NCI-H524 (cell line): ENCODE measurements at places on chromosomes 13 and 19.

DNA sequence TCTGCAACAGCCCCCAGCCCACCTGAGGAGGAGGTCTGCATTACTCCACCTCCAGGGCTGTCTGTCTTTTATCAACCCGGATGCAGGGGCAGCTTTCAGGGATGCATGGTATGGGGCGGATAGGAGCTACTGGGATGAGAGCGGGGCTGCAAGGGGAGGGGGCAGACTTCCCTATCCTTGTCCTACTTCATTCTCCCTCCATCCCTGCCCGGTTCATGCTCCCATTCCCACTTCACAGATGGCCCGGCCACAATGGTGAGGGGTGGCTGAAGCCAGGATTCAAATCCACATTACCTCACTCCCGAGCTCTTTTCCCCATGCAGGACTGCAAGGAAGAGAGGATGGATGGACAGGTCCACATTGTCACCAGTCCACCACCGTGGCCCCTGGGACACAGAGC, 40.5 kb upstream of the VSTM2B start:
- DNase-seq: no peak

DNA sequence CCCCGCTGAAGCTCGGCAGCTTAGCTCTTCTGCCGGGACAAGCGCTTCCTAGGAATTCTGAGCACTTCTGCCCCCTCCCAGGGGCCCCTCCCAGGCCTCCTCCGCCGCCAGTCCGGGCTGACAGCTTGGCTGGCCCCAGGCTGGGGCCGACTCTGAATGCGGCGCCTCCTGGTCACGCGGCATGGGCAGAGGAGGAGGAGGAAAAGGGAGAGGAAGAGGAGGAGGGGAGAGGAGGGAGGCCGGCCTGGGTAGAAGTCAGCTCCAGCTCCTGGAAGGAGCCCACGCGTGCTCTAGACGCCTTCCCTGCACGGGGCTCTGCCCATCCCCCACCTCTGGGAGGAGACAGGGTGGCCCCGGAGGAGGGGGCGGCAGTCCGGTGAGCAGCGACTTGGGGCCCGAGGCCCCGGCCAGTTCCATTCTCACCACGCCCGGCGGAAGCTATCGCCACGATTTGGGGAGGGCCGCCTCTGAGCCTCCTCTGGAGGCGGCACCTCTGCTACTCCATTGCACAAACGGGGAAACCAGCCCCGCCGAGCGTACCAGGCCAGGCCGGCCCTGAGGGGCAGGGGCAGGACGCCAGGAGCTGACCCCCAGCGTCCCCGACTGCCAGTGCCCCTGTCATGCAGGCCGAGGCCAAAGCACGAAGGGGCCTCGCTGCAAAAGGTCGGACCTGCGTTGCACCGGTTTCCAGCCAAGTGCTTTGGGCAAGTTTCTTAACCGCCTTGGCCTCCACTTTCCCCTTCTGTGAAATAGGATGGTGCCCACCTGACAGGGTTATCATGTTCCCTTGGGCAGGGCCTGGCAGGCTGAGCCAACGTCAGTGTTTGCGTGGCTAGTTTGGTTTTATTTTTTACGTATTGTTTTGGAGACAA, 31.6 kb downstream of the CCNE1 start:
- no peak for DNase-seq

GRCh38 chr19:43765109-43765876, 10.5 kb upstream of the SMG9 start:
- DNase-seq: no peak

DNA sequence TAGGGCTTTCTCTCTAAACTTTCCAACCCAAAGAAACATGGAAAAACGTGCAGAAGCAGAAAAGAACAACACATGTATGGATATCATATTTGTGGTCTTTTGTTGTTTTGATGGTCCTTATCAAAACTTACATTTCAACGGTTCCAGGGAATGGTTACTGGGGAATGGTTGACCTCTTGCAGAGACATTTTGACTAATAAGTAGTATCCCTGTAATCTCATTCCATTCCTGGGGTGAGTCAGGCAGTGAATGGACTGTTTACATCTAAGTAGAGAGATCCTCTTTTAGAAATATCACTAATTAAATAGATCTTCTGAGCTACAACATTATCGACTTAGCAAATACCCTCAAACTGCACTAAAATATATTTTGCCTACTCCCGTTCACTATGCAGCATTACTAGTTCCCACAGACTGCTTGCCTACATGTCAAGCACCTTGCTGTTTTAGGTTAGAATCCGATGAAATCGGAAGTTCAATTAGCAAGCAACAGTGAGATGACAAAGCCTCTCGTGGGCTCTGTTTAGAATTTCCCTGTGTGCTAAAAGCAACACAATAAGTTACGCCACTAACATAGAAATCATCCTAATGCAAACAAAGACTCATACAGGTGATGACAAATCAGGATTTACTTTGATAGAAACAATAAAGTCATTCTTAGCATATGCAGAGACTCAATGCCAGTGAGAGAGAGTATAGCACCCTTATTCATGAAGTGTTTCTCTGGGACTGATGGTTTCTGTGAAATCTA, 797.7 kb upstream of the ARGLU1 start:
- DNase-seq: no peak

- peak; percentile 87 for DNase-seq
Observed at GRCh38 chr13:77697217-77698103, at the start of gene SLAIN1. Gene SLAIN1 (plus strand): TSS chr13:77697687. CDS start chr13:77697914, 227 bp downstream.

GRCh38 chr19:7500811-7501450, 12.1 kb upstream of the PEX11G start:
- DNase-seq: peak; percentile 79

DNA sequence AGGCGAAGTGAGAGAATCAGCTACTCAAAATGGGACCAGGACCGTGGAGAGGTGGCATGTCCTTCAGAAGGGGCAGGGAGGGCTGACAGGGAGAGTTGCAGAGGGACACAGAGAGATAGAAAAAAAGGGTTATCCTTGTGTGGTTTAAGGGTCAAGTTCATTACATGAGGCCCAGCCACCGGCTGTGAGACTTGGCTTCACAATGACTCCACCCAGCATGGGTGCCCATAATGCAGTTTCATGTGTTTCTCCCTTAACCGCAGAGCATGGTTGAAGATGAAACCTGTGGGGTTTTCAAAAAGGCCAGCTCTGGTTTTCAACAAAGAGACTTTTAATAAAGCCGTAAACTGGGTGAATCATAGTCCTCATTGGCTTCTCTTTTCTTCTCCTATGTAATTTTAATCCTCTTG, 164.6 kb downstream of the KLF5 start:
- DNase-seq: no peak

DNA sequence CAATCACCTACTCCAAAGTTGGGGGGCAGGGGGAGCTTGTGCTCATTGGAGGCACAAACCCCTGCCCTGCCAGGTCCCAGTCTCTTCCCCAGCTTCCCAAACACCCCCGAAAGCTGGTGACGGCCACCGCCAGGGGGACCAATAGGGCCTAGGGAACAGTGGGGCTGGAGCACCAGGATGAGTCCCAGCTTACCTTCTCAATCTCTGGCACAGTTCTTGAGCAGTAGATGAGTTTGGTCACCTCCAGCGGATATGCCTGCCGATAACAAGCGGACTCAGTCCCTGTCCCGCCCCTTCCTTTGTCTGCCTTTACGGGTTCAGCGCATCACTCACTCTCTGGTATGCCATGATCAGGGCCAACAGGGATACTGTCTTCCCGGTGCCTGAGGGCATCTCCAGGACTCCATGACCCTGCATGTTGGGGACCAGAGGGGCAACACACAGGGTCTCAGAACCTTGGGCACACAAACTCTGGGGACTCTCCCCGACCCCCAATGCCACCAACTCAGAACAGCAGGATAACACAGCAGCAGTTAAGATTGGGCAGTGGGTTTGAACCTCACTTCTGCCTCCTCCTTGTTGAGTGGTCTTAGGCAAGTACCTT, 1.5 kb downstream of the ERCC2 start:
- DNase-seq: no peak

DNA sequence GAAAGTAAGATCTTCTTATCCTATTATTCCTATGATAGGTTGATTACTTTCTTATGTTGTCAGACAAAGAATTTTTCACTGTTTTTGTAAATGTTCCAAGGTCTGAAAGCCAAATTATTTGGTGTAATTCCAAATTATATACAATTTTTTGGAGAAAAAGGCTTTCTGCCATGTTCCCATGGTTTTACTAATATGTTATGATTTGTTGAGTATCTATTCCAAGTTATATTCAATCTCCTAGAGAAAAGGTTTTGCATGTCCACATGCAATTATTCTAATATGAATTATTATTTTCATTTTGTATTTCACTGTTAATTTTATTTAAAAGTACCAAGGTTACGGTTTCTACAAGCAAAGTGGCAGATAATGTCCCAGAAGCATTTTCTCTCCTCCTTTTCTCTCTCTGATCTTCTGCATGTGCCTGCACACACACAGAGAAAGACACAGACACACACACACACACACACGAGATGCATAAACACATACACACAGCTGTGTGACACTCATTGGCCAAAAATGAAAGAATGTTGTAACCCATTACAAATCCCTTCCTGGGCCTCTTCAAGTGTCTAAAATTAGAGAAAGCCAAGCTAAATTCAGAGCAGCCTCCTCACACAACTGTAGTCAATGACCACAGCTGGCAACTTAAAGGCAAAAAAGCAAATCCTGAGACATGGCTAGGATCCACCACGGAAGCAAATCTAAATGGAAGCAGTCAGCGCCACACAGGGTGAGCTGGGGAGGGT, 621.0 kb downstream of the EFNB2 start:
- DNase-seq: no peak

GRCh38 chr19:22882797-22883196, 50.7 kb downstream of the ZNF723 start:
- no peak for DNase-seq

- no peak for DNase-seq
Observed at GRCh38 chr13:45068036-45069001, 52.0 kb upstream of the GTF2F2 start.

- no peak for DNase-seq
Observed at GRCh38 chr13:50017819-50018218, 2.6 kb downstream of the KCNRG start.

DNA sequence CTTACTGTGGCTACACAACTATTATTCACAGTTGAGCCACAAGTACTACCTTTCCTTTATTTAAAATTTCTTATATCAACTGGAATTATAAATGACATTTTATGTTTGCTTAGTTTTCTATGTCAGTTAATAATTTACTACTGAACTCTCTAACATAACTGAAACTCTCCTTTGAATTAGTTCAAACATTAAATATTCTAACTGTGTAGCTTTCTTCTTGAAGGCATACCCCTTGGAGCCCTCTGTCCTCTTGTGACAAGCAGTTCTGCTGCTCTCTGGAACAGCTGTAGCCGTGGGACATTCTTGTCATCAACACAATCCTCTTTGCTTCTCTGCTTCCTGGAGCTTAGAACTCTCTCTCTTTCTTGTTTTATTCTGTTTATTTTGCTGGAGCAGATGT, 244.8 kb downstream of the NHLRC3 start:
- no peak for DNase-seq

- no peak for DNase-seq
Observed at GRCh38 chr19:14516746-14517438, 1.3 kb downstream of the DNAJB1 start.

GRCh38 chr13:109058087-109058486, 428.7 kb downstream of the MYO16 start:
- DNase-seq: no peak

DNA sequence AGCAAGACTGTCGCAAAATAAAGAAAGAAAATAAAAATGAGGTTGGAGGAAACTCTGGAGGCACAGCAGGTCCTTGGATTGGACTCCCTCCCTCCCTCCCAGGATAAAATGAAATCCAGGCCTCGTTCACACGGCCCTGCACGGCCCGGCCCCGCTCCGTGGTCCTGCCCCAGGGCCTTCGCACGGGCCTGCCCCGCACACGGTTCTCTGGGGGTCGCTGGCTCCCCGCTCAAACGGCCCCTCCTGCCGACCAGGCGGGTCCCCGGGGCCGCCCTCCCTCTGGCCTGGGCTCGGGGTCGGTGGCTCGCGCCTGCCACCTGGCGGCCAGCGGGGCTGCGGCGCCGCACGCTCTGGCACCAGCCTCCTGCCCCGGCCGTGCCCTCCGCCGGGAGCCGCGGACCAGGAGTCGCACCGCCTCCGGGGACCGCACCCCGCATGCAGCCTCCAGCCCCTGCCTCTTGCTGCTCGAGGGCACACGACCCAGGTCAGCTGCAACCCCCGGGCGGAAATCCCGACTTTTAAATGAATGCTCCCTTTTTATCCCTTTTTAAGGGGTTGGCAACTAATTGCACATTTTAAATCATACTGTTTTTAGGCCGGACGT, 1.5 kb upstream of the WDR18 start:
- DNase-seq: peak; percentile 31

GRCh38 chr19:46426506-46427162, 2.1 kb downstream of the PNMA8C start:
- peak; percentile 72 for DNase-seq

- DNase-seq: no peak
Observed at GRCh38 chr19:16420781-16421386, 50.9 kb downstream of the EPS15L1 start.

GRCh38 chr13:113423520-113424163, 29.6 kb downstream of the ADPRHL1 start:
- no peak for DNase-seq

- no peak for DNase-seq
Observed at GRCh38 chr19:48713041-48713863, 6.3 kb downstream of the MAMSTR start.

DNA sequence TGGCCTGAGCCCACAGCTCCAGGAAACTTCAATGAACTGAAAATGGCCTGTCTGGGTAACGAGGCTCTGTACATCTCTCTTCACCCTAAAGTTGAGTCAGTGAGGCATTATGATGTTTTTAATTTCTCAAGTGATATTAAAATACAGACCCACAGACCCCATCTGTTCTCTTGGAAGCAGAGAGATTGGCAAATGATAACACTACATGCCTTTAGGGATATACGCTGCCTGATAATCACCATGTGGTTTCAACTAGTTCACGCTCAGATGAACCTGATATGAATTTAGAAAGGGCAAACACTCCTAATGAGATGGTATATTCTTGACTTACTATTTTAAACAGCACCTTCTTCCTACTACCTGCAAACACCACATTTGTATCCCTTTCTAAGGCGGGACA, 127.5 kb downstream of the RFC3 start:
- DNase-seq: no peak

- no peak for DNase-seq
Observed at GRCh38 chr13:96779691-96780090, 214.6 kb downstream of the OXGR1 start.

- no peak for DNase-seq
Observed at GRCh38 chr19:14395710-14396336, 14.6 kb downstream of the ADGRE5 start.

GRCh38 chr13:80157261-80157932, 183.5 kb downstream of the SPRY2 start:
- no peak for DNase-seq

DNA sequence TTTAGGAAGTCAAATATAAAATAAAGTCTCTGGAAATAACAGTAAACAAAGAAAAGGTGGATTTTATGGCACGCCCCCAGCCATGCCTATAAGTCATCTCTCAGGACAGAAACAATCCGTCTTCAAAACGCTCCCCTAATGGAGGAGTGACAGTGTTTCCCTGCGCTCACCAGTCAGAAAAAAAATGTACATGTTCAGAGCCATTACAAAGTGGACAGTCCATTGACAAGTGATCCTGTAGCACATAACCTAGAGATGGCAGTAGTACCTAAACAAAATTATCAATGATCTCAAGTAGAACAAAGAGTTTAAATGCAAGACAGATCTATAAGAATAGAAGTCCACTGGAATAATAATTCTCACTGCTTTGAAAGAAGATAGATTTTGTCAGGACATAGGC, 891.7 kb upstream of the MIR17HG start:
- DNase-seq: no peak
